ENCODE measurements at places on chromosomes 2 and 18.

GRCh38 chr18:965921-966758 is 61.5 kb downstream of the ADCYAP1 start:
- no peak for DNase-seq

GRCh38 chr2:239154971-239155805 is 245.6 kb downstream of the HDAC4 start:
- DNase-seq = peak; percentile 37

- DNase-seq = no peak
These were observed 66.8 kb downstream of the PDE11A start for GRCh38 chr2:178005756-178006155.

DNA sequence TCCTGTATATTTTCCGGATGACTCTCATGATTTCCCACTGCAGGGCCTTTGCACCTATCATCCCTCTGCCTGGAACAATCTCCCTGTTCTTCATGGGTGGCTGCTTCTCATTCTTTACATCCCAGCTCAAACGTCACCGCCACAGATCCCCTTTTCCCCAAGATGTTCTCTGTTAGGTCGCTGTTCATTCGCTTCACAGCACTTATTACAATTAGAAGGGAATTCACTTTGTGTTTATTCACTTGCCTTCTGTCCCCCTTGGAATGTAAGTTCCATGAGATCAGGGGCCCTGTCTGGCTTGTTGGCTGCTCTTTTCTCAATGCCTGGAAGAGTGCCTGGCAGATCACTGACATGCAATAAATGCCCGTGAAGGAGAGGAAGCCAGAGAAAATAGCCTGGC is 106.7 kb downstream of the FOXI3 start:
- DNase-seq = no peak

GRCh38 chr2:122660786-122661634 is 905.6 kb downstream of the TSN start:
- no peak for DNase-seq

GRCh38 chr2:174059178-174059883 is 94.2 kb upstream of the SP3 start:
- DNase-seq = no peak

DNA sequence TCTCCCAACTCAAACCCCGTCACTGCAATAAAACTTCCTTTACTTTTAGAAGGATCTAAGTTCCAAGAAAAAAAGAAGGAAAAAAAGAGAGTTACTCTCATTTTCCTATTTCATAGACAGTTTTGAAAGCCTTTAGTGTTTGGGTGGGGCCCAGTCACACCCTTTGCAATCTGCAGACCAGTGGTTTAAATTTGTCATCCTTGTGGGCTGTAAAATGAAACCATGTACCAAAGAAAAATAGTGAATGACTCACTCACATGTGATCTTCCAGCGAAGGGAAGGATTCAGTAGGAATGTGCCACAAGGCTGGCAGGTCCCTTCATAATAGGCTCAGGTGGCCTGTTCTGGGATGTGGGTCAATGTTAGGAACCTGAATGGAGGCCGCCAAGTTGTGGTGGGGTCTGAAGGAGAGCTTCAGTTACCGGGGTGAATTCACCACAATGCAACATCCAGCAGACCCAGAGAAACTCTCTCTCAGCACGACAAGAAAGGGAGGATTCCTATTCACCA is 28.3 kb downstream of the ANXA4 start:
- DNase-seq = peak; percentile 72

DNA sequence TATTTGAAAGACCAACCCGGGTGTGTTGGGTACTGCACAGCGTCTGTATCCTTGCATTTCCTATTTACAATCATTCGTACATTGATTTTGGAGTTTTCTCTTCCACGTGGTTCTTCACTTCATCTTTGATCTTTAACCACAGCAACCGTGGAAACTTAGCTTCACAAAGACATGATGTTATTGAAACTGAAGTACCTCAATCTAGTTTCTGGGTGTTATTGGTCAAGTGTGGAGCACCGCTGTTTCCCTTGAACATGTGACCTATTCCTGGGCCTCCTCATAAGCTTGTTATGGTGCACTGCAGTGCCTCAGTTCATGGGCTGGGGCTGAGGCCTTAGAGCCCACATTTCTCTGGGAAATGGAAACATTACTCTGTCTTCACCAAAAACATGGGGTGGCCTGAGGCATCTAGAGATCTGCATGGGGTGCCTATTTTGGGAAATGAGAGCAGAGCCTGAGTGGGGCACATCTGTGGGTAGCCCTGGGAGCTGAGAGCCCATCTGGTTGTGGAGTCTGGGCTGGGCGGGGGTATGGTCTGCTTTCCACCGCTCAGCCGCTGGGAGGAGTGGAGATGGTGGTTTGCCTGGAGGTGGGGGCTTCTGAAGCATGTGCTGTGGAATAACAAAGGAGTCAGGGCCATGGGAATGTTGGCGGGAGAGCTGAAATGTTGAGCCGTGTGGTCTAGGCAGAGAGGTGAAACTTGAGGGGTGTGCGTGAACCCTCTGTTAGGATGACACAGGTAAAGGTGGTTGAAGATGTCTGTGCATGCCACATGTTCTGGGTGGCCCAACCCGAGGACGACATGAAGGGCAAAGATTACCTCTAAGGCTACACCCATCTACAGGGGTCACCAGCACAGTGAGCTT is 37.4 kb downstream of the ZNF236 start:
- DNase-seq = no peak

- DNase-seq = no peak
These were observed 568.7 kb downstream of the METTL4 start for GRCh38 chr18:2002604-2003003.

GRCh38 chr2:196176142-196176738 is 4.9 kb upstream of the STK17B start:
- DNase-seq = peak; percentile 63

GRCh38 chr2:202079310-202079709 is 6.3 kb downstream of the KIAA2012 start:
- no peak for DNase-seq

DNA sequence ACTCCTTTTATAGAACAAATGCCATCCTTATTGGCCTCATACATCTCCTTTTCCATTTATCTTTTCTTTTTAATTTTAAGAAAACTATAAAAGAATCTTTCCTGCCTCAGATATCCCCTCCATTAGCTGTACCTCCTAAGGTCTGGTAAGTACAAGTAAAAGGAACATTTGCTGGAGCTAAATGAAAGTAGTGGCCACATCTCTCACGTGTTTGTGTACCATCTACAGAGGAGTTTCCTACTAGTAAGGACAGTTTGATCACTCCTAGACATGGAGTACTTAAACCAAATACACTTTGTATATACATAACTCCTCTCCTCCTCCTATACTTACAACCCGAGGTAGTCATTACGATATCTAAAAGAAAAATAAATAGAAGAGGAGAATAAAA is 504.8 kb downstream of the LRRTM4 start:
- no peak for DNase-seq

DNA sequence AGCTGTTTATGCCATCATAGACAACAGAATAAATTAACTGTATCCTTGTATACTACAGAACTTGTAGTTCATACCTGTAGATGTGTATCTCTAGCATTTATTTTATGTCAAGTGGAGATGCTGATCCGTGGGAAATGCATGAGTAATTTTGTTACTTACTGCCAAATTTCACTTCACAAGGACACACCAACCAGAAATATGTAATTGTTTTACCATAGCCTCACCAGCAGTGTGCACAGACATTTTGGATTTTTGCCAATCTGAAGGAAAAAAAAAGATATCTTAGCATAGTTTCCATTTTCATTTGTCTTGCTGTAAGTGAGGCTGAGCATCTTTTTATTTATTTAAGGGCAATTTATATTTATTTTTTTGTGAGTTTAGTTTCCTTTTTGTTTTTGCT is 265.1 kb upstream of the OSR1 start:
- no peak for DNase-seq

DNA sequence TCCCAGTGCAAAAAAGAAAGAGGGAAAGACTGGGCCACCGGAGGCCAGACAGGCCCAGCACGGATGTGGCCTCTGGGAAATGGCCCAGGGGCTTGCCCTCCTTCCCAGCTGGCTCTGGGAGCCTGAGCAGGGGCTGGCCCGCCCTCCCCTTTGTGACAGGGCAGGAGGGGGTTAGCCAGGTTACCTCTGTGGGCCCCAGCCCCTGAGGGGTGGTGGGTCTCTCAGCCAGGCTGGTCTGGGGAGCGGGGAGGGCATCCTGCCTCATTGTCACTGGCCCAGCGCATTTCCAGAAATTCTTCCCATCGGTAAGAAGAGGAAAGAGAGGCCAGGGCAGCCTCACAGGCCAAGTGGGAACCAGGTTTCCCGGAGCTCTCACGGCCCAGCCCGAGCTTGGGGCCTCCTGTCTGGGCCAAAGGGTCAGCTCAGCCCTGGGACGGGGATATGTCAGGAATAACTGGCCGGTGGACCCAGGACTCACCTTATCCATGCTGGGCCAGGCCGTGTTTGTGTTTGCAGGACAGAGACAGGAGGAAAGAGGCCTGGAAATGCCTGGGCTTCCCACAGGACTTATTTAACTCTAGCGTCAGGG is 182.2 kb downstream of the ZFP36L2 start:
- DNase-seq = no peak

DNA sequence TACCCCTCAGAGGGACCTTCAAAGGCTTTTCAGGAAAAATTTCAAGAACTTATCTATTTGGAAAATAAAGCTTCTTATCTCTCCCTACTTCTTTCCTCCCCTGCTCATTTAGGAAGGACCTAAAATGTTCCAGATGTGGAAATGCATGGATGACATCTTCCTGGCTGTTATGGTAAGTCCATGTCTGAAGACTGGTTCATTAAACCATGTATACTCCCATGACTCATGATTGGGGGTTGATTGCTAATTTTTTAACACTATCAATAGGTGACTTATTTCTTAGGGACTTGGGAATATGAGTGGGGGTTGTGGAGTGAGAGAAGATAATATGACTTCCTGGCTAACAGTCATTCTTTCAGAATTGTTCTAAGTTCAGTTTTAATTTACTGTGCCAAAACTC is 104.0 kb upstream of the PARD3B start:
- DNase-seq = no peak

DNA sequence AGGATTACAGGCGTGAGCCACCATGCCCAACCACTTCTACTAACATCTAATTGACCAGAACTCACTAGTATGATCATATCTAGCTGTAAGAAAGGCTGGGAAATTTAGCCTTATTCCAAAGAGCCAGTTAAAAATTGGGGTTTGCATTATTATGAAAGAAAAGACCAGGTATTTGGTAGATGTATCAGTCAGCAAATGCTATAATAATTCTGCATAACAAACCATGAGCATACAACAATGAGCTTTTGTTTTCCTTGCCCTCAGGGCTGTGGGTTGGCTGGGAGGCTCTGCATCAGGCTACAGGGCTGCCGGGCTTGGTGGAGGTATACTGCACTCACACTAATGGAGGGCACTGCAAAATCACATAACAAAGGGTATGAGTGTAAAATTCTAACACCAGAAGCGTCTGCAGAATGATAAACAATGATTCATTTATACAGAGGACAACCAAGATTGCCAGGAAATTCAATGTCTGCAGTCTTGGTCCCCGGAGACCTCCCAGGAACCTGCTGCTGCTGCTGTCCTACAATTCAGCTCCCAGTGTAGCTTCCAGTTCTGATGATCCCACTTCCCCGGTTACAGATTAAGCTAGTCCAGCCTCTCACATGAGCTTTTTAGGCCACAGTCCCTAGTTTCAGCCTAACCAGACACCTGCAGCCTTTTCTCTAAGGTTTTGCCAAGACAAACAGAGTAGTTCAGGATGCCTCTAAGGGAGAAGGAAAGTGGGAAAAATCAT is 32.2 kb upstream of the ST3GAL5 start:
- DNase-seq = no peak

DNA sequence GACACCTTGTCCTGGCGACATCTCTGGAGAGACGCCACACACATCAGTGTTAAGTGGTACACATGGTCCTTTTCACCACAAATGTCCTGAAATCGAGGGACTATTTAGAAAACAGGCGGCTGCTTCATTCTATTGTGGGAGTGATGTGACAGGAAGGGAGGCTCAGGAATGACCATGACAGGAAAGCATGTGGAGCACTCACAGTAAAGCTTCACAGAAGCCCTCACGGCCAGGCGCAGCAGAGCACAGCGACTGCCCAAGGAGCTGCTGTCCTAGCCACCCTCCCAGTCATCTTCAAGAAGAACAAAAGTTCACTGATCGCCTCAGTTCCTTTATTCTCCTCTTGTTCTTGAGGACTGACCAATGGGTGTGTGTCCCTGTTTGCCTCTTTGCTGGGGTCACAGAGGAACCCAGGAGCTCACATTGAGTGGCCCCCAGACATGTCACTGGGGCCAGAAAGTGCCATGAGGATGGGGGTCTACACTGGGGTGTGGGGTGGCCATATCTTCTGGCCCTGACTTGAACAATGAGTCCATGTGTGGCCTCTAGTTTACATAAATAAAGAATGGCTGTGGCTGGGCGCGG is 84.6 kb upstream of the RANBP2 start:
- no peak for DNase-seq

GRCh38 chr2:198328454-198328853 is 524.1 kb downstream of the PLCL1 start:
- DNase-seq = no peak

GRCh38 chr2:72921088-72921851 is 4.0 kb downstream of the EMX1 start:
- no peak for DNase-seq

DNA sequence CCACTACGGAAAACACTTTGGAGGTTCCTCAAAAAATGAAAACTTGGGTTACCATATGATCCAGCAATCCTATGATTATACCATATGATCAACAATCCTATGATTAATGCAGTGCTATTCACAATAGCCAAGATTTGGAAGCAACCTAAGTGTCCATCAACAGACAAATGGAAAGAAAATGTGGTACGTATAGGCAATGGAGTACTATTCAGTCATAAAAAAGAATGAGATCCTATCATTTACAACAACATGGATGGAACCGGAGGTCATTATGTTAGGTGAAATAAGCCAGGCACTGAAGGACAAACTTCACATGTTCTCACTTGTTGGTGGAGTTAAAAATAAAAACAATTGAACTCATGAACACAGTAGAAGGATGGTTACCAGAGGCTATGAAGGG is 27.6 kb downstream of the CLHC1 start:
- no peak for DNase-seq

- no peak for DNase-seq
These were observed 30.9 kb upstream of the PGAP1 start for GRCh38 chr2:196957442-196957841.

- no peak for DNase-seq
These were observed 151.2 kb downstream of the ABCA12 start for GRCh38 chr2:214987261-214987660.

DNA sequence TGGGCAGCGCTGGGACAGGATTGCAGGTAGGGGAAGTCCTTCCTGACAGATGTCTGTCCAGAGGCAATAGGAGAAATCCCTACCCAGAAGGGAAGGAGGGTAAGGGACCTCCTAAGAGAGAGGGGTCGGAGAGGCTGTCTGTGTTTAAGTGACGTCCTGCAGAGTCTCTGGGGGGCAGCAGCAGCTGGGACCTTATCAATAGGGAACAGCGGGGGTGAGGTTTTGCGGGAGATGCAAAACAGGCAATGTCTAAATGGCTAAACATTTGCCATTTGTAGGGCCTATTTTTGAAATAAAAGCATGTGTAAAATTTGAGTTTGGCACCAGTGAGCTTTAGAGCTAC is 108.7 kb upstream of the HS6ST1 start:
- no peak for DNase-seq
